Uterus (tissue), 4 donors: ENCODE measurements at places on chromosomes 1 and 21.
A peak's percentile ranks its signal among the peaks of the same experiment; 100 is the strongest.

DNA sequence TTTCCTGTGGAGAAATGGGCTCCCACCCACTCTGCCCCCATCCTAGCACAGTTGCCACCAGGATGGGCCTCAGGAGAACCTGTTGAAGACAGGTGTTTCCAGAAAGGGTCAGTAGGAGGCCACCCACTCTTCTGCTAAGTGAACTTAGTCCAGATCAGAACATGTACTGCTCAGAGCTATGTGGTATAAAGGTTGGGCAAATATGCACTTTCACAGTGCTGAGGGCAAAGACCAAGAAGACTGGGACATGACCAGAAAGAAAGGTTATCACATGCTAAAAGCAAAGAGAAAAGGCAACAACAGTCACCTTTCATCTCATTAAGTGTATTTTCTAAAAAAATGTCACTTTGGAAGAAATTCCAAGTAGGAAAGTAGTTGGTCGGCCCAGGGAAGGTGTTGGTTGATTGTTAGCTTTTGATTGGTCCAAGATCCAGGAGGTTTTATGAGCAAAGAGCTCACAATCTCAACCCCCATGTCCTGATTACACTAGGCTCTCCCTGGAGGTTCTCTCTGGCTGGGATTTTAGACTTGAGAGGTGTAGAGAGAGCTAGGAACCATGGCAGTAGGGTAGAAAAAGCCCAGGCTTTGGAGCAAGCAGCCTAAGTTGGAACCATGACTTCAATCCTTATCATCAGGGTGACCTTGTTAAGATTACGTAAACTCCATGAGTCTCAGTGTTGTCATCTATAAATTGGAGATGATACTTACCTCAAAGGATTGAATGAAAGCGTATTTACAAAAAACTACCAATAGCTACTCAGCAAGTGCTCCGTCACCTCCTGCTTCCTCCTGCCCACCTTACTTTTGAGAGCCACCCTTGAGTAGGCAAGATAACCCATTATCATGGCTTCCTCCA, 102.6 kb downstream of the GLUL start:
- no peak for DNase-seq

DNA sequence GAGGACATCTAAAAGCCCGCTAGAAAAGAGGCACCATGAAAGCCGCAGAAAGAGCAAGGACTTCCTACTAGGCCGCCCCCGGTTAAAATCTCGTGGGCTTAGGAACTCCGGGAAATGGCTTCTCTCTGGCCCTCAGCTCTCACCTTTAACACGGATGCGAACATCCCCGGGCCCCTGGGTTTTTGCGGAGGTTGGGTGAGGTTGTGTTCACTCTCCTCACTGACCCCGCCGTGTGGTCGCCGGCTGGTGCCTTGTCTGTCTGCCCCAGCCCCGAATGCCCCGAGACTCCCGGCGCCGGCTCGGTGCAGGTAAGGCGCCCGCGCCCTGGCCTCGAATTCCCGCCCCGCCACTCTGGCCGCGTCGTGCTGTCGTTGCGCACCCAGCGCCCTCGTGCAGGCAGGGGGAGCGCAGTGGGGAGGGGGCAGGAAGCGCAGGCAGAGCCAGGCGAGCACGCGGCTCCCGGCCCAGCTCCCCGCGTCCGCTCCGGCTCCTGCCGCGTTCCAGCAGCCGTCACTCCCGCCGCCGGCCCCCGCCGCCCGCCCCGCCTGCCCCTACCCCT, at the start of gene SHISAL2A:
Gene SHISAL2A (plus strand): TSS at position 437 of the 559 bp plus-strand sequence. CDS start 326 bp downstream, outside the sequence.
- no peak for DNase-seq

DNA sequence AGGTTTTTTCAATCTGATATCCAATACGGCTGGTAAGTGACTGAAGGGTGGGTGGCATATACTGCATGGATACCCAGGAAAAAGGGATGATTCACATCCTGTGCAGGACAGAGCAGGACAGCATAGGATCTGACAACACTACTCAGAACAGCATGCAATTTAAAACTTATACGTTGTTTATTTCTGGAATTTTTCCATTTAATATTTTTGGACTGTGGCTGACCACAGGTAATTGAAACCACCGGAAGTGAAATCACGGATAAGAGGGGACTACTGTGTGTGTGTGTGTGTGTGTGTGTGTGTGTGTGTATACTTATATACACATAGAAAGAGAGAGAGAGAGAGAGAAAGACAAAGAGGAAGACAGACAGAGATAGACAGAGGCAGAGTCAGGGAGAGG, 23.0 kb downstream of the ERICH3 start:
- no peak for DNase-seq

- DNase-seq, result no peak
Observed at GRCh38 chr1:182761396-182762395, 27.9 kb upstream of the NPL start.

DNA sequence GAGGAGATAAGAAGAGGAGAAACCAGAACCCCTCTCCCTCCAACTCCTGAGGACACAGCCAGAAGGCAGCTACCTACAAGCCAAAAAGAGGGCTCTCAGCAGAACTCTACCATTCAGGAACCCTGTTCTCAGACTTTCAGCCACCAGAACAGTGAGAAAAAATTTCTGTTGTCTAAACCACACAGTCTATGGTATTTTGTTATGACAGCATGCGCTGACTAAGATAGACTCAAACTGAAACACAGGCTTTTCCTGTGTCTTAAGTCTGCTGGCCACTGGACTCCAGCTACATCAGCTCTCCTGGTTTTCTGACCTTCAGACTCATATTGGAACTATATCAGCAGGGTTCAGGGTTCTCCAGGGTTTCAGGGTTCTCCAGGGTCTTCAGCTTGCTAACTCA, 126.5 kb upstream of the TNFSF4 start:
- no peak for DNase-seq

DNA sequence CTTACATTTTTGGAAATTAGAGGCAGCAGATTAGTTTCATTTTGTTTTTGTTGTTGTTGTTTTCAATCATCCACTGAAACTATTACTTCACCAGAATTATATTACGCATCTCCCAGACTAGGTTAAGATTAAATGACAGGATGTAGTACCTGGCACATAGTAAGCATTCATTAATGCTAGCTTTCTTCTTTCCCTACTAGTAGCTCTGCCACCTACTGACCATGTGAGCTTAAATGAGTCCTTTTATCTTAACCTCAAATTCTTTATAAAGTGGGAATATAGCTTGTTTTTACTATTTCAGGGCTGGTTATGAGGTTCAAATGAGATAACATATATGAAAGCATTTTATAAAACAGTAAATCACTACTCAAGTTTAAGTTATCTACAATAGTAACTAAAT, 10.2 kb upstream of the ASPM start:
- DNase-seq, result no peak

DNA sequence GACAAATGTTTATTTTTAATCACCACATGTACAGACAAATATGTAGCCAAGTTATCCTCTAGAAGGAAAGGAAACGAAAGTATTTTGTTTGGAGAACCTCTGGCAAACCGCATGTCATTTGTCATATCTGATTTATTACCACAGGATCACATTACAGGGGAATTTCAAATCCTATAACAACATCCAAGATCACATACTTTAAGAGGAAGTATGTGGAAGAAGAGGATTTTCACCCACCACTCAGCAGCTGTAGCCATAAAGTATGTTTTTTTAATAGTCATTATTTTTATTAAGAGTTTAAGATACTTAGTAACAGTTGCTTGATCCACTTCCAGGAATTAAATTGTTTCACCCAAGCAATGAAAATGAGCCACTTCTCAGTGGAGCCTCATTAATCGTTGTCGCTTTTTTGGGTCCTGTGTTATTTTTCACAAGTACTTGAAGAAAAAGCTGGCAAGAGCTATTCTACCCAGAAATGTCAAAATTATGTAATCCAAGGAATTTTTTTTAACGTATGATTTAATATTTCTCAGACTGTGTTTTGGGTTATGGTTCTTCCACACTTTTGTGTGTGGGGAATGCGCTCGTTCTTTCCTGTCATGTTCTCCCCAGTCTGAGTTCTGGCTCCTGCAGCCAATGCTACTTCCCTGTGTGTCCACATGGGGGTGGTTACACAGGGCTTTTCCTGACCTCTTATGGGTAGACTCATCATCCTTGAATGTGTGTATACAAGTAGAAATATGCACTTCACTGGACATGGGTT, 6.9 kb downstream of the SERTAD4 start:
- DNase-seq, result no peak

- peak; percentile 66 for DNase-seq
Observed at GRCh38 chr21:28822486-28823335, 170.0 kb downstream of the LTN1 start.

DNA sequence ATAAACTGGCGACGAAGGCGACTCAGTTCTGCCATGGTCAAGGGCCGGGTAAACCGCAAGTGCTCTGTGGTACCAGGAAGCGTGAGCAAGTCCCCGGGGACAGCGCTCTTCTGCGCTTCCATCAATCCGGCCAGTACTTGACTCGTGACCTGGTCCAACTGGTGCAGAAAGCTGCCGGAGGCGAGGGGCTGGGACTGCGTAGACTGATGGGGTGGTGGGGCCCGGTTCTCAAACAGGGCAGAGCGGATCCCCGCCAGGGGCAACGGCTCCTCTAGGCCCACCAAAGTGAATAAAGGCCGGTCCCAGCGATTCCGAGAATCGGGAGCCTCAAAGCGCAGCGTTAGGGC, 852 bp downstream of the KTI12 start:
- peak; percentile 25 for DNase-seq

GRCh38 chr1:84301004-84301784, at the start of gene SAMD13:
SAMD13 (plus strand) TSS chr1:84301708; CDS start chr1:84303235, 1,527 bp downstream.
- DNase-seq, result peak; percentile 81

DNA sequence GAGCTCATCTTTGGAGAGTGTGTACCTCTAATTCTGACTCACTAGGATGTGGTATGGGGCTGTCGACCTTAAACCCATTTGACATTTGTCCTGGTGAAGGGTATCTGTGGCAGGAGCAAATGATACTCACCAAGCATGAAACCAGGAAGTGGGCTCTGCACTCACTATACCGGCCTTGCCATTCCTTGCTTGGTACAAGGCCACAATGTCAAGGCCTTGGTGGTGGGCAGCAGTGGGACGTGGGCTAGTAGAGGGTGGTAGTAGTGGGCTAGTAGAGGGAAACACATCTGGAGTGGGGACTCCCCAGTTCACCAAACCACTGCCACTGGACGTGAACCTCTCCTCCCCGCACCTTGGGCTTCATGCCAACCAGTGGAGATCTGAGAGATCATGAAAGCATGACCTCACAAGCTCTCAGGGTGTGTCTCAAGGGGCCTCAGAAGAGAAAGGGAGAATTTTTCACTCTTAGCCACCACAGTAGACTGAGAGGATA, 11.5 kb downstream of the TNFSF4 start:
- no peak for DNase-seq

GRCh38 chr1:50968821-50969610, 1.0 kb upstream of the CDKN2C start:
- peak; percentile 35 for DNase-seq

- DNase-seq, result peak; percentile 83
Observed at GRCh38 chr1:2555634-2556276, 416 bp upstream of the TNFRSF14 start.

- DNase-seq, result no peak
Observed at GRCh38 chr1:174788981-174789380, 210.8 kb upstream of the CACYBP start.

- DNase-seq, result peak; percentile 57
Observed at GRCh38 chr1:235588916-235589515, 60.6 kb downstream of the GNG4 start.
